Caki2 (cell line): ENCODE measurements at places on chromosomes 16 and 17. TPM values are rescaled to one million over a fixed set of nuclear protein-coding genes. Genes with fewer than 3 reads are reported as not detected.

DNA sequence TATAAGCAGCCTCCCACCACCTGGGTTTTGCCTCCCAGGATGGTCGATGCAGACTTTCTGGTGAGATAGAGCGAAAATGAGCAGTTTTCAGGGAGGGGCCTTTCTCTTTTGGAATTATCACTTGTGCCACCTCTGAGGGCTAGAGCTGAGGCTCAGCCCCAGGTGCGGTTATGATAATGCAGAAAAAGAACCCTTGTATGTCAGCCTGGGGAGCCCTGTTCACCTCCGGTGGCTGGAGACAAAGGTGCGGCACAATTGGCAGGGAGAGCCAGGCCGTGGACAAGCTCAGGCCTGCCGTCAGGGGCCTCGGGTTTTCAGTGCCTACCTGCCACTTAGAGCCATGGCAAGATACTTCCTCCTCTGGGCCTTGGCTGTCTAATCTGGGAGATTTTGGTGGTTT, 4.4 kb downstream of the SCPEP1 start:
- DNase-seq = no peak

- peak; percentile 4 for DNase-seq
These were observed 28.5 kb downstream of the CLEC3A start for GRCh38 chr16:78050734-78051400.

DNA sequence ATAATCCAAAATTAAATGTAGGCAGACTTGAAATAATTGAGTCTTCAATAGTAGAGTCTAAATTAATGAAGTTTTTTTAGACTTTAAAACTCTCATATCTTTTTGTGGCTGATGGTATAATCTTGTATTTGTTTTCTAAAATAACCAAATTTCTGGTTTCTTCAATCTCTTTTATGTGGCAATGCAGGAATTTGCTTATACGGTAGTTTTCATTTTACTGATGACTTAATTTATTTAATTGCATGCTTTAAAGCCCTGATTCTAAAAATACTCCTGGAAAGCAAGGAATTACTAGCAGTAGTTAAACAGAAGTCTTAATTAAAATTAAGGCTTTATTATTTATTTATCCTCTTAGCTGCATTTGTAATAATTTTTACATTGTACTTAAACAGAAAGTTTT, 15.4 kb downstream of the MRTFB start:
- no peak for DNase-seq

- no peak for DNase-seq
These were observed 49.7 kb downstream of the RNF112 start for GRCh38 chr17:19460700-19461099.

GRCh38 chr17:17696882-17697633, 15.8 kb downstream of the RAI1 start:
- DNase-seq = no peak

DNA sequence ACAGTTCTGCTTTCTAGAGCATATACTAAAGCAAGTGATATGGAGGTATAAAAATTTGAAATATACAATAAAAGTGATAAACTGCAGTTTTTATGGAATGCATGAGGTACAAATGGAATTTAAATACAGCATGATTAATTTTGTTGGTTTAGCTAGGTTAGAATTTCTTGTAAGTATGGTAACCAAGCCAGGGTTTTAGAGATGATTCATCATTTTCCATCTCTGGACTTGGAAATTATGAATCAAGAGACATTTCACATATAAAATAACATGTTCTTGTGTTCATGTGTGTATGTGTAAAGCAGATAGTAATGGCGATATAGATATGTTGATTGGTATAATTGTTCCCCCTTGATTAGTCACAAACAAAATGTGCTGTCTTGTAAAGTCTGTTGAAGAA, 1219.8 kb downstream of the CDH8 start:
- no peak for DNase-seq

GRCh38 chr16:77898671-77899211, 110.4 kb downstream of the VAT1L start:
- peak; percentile 57 for DNase-seq

- no peak for DNase-seq
These were observed 34.1 kb downstream of the CDK5R1 start for GRCh38 chr17:32520737-32521404.

DNA sequence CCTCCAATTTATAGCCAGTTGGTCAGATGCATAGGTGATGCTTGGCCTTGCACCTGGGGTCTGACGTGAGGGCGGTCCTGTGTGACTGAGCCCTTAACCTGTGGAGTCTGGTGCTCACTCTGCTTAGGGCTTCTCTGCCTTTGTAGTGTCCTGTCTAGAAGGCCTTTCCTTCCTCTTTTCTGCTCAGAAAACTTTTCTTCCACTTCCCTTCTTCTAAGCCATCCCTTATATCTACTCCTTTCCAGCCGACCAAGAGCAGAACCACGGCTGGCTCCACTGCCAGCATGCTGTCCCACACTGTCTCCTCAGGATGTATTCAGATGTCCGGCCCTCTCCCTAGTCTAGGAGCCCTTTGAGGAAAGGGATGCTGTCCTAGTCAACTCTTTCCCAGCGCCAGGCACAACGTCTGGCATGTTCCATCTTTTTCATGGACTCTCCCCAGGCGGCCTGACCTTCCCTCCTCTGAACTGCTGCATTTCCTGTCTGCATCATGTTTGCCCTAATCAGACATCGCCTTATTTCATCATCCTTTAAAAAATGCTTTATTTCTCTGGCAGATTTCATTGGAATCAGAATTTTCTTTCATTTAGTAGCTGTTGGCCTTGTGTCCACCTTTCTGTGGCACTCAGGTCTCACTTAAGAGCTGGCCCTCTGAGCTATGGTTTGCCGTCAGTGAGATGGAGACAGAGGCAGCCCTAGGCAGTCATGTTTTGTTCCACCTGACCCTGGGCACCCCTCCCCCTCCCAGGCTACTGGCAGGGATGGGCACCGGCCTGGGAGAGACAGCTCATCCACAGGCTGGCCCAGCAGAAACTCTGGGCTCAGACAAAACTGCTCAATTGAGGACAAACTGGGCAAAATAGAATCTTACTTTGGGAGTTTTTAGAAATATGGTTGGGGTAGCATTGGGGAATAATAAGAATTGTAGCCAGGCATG, 15.5 kb upstream of the BRCA1 start:
- no peak for DNase-seq

GRCh38 chr16:81940781-81941560, 70.3 kb downstream of the SDR42E1 start:
- DNase-seq = peak; percentile 38

DNA sequence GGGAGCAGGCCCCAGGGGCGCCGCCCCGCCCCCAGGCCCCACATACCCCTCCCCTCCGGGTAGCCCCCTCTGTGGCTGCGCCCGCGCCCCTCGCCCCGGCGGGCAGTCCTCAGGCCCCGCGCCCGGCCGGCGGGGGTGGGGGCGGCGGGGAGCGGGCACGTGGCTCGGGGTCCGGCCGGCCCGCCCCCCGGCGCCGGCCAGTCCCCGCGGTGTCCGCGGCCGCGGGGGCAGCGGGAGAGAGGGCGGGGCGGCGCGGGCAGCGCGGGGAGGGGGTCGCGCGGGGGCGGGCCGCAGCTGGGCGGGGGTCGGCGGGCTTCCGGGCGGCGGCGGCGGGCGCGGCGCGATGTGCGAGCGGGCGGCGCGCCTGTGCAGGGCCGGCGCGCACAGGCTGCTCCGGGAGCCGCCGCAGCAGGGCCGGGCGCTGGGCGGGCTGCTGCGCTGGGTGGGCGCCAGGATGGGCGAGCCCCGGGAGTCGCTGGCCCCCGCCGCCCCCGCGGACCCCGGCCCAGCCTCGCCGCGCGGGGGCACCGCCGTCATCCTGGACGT, 335 bp downstream of the NECAB2 start:
- DNase-seq = no peak

- no peak for DNase-seq
These were observed 36.7 kb downstream of the GRIN2C start for GRCh38 chr17:74822939-74823367.

The TBC1D26 gene
- total RNA-seq = not detected in 2 replicates

The MYH11 gene
- total RNA-seq = not detected in 2 replicates

The TNFRSF13B gene
- not detected in 2 replicates for total RNA-seq

The CD68 gene
- total RNA-seq = 57.9 and 93.2 TPM in 2 replicates

The TBC1D3K gene
- total RNA-seq = not detected in 2 replicates

The CORO6 gene
- total RNA-seq = 0.95 and 6.6 TPM in 2 replicates

The ZNF19 gene
- total RNA-seq = 0.98 and 3.0 TPM in 2 replicates
